ENCODE measurements at places on chromosomes 13 and 19. TPM values are rescaled to one million over a fixed set of nuclear protein-coding genes. Genes with fewer than 3 reads are reported as not detected.
A peak's percentile ranks its signal among the peaks of the same experiment; 100 is the strongest.

DNA sequence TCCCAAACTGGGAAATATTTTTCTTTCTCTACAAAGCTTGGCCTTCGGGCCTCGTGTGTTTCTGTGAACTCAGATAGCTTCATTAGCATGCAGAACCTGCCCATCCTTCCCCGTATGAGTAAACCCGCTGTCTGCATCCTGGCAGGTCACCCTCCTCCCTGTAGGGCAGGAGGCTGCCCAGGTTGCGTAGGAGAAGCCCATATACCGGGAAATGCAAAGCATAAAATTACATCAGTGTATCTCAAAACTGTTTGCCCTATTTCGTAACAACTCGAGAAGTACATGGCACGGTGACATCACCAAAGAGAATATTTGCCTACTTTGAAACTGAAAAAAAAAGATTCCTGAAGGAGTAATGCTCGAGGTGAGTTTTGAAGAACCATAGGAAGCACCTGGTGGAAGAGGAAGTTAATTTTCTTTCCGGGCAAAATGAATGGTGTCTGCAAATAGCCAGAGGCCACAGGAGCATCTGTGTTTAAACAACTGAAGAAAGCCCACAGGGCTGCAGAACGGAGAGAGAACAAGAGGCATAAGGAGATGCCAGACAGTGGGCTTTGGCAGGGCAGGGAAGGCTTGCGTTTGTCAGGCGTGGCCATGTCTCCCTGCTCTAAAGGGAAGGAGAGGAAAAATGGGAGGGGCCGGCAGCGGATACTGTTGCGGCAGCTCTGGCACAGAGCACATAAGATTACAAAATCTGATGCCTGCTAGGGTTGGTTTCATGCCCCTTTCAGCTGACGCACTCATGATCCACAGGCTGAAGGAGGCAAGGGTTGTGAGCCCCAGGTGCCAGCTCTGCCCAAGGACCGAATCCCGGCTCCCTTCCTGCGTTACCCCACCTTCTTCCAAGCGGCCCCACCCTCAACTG lies 81.4 kb downstream of the IRS2 start:
- no peak overlapping the region for H3K4me3 ChIP-seq
- no peaks in the 10 kb centered on the region for H3K27me3 ChIP-seq
- no peaks in the 10 kb centered on the region for H3K36me3 ChIP-seq
- no peak for DNase-seq

GRCh38 chr13:71448080-71448630 lies 418.8 kb downstream of the DACH1 start:
- peak overlapping the region; percentile 22 for H3K27ac ChIP-seq
- DNase-seq = no peak
- no peak overlapping the region for H3K4me3 ChIP-seq
- H3K4me1 ChIP-seq = no peaks in the 10 kb centered on the region
- no peaks in the 10 kb centered on the region for H3K36me3 ChIP-seq

The RNF113B gene
- total RNA-seq = 11.2 TPM

GRCh38 chr13:99471221-99472121 lies 29.8 kb upstream of the TM9SF2 start:
- H3K4me3 ChIP-seq = no peak overlapping the region
- no peaks in the 10 kb centered on the region for H3K36me3 ChIP-seq
- no peak for DNase-seq
- no peaks in the 10 kb centered on the region for H3K4me1 ChIP-seq

- H3K4me1 ChIP-seq = no peaks in the 10 kb centered on the region
- no peak overlapping the region for H3K27ac ChIP-seq
- peaks cover 5% of the 10 kb centered on the region for H3K27me3 ChIP-seq
- H3K4me3 ChIP-seq = no peak overlapping the region
- no peak for DNase-seq
Observed at GRCh38 chr13:30895773-30896172, 10.3 kb upstream of the MEDAG start.

DNA sequence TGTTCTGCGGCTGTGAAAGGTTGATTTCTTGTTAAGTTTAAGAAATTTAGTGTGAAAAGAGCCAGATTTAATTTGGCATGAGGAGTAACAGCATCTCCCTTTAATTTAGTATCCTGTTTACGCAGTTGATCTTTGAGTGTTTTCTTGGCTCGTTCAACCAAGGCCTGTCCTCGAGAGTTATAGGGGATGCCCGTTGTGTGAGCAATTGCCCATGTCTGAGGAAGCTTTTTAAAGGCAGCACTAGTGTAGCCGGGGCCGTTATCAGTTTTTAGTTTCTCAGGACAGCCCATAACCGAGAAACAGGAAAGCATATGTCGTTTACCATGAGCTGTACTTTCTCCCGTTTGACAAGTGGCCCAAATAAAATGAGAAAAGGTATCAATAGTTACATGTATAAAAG lies 47.5 kb upstream of the ZNF43 start:
- no peaks in the 10 kb centered on the region for H3K27me3 ChIP-seq
- H3K4me1 ChIP-seq = no peaks in the 10 kb centered on the region
- no peak overlapping the region for H3K27ac ChIP-seq
- no peak for DNase-seq
- no peaks in the 10 kb centered on the region for H3K36me3 ChIP-seq

The ANGPTL4 gene
- 25.7 TPM for total RNA-seq
